ENCODE measurements at places on chromosomes 7 and 10.

DNA sequence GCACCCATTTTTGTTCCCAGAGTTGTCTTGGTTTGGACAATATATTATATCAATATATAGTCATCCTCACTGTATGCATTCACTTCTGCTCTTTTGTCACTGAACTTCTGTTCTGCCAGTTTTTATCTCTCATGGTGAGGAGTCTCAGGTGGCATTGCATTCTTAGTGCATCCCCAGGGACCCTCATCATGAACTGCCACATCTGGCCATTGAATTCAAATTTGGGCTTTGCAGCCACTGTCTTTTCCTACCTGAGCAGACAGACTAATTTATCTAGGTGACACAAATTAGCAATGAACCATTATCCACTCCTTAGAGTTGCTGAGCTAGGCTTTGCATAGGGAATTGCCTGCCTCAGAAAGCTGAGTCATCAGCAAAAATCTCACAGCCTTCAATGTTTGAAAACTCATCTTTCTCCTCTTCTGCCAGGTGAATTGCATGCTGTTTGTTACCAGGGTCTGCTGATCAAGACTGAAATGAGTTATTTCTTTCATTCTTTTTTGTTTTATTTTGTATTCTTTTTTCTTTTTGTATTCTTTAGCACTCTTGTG, 316.8 kb upstream of the MTPN start:
- DNase-seq = no peak

DNA sequence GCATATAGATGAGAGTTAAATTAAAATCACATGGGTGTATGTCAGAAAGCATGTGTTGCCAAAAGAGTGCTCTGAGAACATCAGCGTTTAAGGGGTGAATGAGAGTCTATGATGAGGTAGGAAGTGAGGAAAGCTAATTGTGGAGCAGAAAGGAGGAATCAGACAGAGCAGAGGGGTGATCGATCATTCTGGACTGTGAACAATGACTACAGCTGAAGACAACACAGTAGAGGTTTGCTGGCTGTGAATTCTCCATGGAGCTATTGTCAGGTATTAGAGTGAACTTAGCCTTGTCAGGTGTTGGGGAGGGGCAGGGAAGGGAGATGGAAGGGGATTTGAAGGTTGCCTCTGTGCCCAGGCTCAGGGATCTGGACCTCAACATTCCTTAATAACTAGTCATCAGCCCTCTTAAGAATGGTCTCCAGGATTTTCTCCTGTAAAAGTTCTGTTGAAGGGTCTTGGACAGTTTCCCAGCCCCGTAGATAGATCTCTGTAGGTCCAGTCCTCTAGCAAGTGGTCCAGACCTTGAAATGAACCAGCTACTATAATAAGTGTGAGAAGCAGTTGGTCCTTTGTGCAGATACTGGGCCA, 57.1 kb downstream of the KIF5B start:
- no peak for DNase-seq

GRCh38 chr10:95503001-95503400, 58.2 kb downstream of the SORBS1 start:
- peak; percentile 11 for DNase-seq

GRCh38 chr10:117454502-117454901, 79.3 kb upstream of the PDZD8 start:
- peak; percentile 77 for DNase-seq

- DNase-seq = no peak
These were observed 1.2 kb upstream of the ITGB1 start for GRCh38 chr10:32959006-32959920.

DNA sequence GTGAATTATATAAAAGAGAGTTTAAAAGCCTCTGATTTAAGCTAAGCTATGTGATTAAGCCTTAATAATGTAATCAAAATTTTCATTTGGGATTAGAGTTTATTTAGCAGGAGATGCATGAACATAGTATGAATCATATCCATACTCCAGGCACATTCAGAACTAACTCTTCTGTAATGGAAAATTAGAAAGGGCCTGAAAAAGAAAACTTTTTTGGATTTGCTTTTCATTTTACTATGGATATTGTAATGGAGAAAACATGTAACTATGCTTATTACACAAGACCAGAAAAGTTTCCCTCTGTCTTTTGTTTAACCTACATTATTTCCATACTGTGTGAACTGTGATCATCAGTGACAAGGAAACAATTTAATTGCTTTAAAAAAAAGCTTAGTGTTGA, 22.0 kb downstream of the TES start:
- DNase-seq = no peak

GRCh38 chr7:12322284-12322902, 81.3 kb downstream of the VWDE start:
- DNase-seq = no peak

DNA sequence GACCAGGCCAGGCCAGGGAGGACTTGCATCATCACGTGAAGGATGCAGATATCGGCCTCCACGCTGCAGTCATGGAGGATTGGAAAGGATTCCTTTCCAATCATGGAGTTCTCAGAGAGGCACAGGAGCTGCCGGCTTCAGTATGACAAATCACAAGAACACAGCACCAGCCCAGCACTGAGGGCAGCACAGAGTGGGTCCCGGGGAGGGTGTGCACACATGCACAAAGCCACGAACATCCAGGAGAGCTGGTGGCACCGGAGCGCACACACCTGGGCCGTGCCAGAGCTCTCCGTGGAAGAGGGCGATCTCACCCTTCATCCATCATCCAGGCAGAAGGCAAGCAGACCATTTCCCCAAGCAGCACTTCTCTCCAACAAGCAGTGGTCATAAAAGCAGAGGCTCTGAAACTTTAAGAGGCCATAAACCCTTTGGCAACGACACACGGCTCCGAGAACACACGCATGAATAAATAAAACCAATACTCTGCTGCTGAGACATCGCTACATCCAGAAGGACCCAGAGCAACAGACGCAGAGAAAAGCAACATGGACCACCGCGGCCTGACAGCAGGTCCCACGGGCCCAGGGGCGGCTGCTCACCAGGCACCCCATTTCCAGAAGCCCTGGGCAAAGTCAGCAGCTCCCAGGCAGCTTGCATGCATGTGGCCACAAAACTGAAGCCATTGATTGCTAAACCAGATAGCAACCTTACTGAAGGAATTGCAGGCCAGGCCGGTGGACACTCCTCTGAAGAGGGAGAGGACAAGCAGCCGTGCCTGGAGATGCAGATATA, 180.8 kb downstream of the USP6NL start:
- no peak for DNase-seq

DNA sequence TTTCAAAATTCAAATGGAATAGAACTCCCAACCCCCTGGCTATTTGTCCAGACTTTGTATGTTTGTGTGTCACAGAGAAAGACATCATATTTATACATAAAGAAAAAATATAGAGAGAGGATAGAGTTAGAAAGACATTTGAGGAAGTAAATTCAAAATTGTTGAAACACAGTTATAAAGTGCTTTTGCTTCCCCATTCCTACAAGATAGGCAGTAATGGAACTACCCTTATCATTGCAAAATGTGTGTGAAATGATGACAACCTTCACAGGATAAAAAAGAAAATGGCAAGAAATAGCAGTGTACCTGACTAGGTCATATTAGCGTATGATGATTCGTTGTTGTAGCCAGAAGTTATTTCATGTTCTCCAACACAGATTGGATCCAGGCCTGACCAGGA, 63.1 kb downstream of the FZD1 start:
- peak; percentile 88 for DNase-seq

GRCh38 chr7:49791088-49791741, 17.8 kb downstream of the VWC2 start:
- DNase-seq = no peak

DNA sequence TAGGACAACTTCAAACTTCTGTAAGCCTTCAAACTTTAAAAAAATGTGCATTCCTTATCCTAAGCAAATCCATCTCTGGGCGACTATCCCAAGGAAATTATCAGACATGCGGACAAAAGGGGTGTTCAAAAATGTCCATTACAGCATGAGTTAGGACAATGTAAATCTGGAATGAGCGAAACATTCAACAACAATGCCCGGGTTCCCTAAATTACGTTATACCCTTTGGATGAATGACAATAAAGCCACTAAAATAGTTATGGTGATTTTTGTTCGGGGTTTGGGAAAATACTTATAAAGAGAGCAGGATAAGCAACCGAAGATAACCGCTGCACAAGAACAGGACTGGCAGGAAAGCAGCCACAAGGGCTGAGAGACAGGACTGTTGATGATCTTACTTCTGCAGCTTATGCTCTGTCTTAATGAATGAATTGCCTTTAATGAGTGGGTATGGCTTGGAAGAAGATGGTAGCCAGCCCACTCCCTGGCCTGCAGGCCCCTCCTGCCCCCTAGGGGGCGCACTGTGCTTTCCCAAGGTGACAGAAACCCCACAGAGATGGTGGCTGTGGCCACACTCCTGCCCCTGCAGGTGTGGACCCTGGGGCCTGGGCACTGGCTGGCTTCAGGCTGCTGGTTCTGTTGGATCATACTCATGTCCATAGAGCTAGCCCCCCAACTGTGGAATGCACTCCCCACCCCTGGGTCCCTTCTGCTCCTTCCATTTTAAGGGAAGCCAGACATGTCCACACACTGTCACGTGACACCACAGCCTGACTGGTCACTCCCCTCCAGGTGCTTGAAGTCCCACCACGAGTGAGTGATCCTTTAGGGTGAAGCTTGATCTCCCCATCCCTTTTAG, 45.0 kb downstream of the ZCCHC24 start:
- DNase-seq = peak; percentile 28

DNA sequence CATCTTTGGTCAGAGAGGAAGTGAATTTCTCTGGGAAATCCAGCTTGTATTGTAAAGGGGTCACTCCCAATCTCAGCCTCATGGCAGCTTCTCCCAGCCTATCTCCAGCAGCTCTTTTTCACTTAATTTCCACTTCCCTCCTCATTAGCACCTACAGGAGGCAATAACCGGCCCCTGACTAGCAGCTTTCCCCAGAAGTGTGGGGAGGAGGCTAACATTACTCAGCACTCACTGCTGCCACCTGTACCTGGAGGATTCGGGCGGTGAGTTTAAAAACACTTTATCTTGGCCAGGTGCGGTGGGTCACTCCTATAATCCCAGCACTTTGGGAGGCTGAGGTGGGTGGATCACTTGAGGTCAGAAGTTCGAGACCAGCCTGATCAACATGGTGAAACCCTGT, 3.8 kb downstream of the NODAL start:
- no peak for DNase-seq

DNA sequence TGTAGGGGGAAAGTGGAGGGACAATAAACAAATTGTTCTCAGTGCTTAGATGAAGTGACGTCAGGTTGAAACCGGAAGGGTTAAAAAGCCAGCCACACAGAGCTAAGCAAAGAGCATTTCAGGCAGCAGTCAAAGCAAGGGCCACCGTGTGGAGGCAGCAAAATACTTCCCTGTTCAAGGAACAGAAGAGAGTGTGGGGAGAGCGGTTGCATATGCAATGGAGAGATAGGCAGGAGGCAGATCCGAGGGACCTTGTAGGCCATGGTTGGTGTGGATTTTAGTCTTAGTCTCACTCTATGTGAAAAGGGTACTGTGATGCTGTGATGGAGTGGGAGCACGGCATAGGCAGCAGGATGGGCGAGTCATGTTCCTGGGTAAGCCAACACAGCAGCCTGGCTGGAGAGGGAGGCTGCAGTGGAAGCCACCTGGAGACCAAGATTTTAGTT, 3.8 kb upstream of the STN1 start:
- DNase-seq = peak; percentile 87

GRCh38 chr7:30038196-30038980, 10.2 kb downstream of the PLEKHA8 start:
- no peak for DNase-seq

DNA sequence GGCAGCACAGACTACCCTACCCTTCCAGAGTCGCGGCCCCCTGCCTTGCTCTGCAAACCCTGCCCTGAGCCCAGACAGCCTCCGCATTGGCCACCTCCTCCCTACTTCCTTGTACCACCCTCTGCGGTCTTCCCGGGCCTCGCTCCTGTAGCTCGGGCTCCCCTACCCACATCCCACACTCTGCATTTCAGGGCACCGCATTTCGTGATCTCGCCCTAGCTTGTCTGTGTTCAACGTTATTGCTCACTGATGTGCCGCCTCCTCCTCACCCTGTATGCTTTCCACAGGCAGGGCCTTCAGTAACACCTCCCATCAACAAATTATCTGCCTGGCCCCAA, 6.6 kb downstream of the PDIA4 start:
- DNase-seq = no peak

- DNase-seq = no peak
These were observed 320.2 kb downstream of the AHR start for GRCh38 chr7:17618652-17618974.

DNA sequence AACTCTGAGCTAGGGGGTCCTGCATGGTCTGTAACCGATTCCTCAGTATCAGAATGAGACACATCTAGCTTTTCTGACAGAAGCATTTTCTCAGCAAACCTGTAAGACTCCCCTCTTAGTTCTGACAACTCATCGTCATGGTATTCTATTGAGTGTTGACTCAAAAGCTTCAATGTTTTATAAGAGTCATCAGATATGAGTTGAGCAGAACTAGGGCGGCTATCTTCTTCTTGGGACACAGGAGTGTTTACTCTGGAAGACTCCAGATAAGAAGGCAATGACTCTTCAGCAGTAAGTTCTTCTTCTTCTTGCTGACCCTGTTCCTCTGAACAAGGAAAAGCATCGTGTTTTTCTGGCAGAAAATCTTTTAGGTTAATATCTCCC, 167.0 kb upstream of the CCDC6 start:
- no peak for DNase-seq

- DNase-seq = no peak
These were observed 51.2 kb upstream of the SEMA3A start for GRCh38 chr7:84245835-84246234.

GRCh38 chr10:123561141-123561440, 105.1 kb upstream of the GPR26 start:
- DNase-seq = no peak

- DNase-seq = no peak
These were observed 76.2 kb downstream of the RNF133 start for GRCh38 chr7:122622682-122623081.

DNA sequence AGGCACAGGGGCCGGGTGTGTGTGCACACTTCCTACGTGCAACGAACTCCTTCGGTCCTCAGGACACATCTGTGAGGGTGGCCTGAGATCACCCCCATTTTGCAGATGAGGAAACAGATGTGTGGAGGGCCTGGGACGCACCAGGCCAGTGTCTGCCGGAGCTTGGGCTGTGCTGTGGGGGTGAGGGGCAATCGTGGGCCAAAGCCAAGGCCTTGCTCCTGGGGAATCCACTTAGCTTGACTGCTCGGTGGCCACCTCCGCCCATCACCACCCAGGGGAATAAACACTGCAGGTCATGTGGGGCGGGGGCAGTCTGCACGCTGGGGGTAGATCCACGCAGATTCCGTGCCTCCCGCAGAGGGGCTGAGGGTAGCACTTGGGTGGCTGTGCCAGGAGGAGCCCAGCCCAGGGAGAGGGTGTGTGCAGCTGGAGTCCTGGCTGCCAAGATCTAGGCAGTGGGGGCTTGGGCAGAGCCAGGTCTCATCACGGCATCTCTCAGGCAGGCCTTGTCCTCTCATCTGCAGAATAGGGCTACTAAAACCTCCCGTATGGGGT, 70.8 kb upstream of the EN2 start:
- no peak for DNase-seq

GRCh38 chr7:156616269-156617202, 24.0 kb upstream of the RNF32 start:
- DNase-seq = no peak

All from MV-4-11 (cell line).